Umbilical cord (tissue), 2 donors: ENCODE measurements at places on chromosomes 2 and 18. TPM values are rescaled to one million over a fixed set of nuclear protein-coding genes. Genes with fewer than 3 reads are reported as not detected.

The ANKRD62 gene
- 1.9 TPM for total RNA-seq

The BUB1 gene
- total RNA-seq: 11.6 TPM

The RESP18 gene
- not detected for total RNA-seq

The OR6B2 gene
- 1.7 TPM for total RNA-seq

The TEX44 gene
- 0.48 TPM for total RNA-seq

The PARD6G gene
- 12.8 TPM for total RNA-seq

The ARHGAP25 gene
- 7.7 TPM for total RNA-seq

The KIF5C gene
- total RNA-seq: 4.3 TPM
